Stimulated activated CD4-positive, alpha-beta T cell treated with anti-CD3 and anti-CD28 coated beads, Interleukin-4, amount 100 ng/mL, for 4 hours (primary cell): ENCODE measurements at places on chromosomes 7 and 10.

DNA sequence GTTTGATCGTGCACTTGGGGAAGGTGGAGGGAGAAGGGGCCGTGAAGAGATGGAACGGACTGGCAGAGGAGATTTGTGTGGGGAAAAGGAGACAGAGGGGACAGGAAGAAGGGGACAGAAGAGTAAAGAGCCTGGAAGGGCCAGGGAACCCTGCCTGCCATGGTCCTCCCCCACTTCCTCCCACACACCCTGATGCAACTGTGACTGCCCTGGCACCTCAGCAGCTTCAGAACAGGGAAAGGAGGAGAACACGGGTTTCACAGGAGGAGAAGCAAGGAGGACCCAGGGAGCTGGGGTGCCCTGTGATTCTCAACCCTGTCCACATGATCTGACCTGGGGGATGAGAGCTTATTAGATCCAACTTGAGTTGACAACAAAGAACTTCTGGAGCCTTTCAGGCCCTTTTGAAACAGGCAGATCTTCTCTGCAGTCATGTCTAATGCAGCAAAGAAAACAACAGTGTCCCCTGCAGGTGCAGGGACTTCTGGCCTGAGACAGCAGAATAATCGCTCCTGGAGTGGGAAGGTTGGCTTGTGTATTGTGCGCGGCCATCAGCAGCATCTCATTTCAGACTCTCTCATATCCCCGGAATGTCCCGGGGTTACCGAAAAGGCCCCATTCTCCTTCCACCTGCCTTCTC lies 421.6 kb downstream of the PAXIP1 start:
- no peak for DNase-seq

DNA sequence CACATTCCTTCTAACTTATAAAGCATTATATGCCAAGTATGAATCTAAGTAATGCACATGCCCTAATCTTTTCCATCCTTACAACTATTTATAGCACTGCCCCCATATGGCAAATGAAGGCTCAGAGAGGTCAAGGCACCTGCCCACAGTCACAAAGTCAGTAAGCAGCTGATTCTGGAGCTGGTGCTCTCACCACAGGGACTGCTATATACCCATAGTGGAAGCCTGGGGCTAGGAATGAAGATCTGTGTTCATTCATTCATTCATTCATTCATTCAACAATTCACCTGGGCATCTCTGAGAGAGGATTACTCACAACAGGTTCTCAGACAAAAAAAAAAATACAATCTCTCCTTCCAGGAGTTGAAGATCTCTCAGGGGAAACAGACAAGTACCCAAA lies 213.4 kb downstream of the KCNMA1 start:
- no peak for DNase-seq

GRCh38 chr7:79051915-79052314 lies 401.6 kb downstream of the MAGI2 start:
- DNase-seq: no peak

GRCh38 chr10:77494327-77494726 lies 143.3 kb downstream of the KCNMA1 start:
- DNase-seq: no peak

GRCh38 chr10:106987362-106987761 lies 177.1 kb downstream of the SORCS1 start:
- no peak for DNase-seq

GRCh38 chr10:68470300-68470699 lies 1.5 kb downstream of the DNA2 start:
- no peak for DNase-seq

DNA sequence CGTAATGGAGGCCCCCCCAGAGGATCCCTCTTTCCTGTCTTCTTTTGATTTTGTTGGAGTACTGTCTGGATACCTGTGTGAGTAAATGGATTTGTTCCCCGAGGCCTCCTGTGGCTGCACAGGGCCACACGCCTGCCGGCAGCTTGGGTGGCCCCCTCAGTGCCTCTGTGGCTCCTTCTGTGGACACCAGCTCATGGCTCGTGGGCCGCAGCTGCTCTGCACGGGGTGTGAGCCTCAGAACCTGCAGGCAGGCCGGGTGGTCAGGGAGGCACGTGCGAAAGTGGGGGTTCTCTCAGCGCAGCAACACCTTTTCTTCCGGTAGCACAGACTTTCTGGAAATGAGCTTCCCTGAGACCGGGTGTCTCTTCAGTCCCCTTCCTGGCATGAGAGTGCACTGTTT lies 70.3 kb downstream of the WDR37 start:
- no peak for DNase-seq

- no peak for DNase-seq
Observed at GRCh38 chr7:47444376-47445098, 137.4 kb downstream of the TNS3 start.

GRCh38 chr10:1240341-1240775 lies 184.2 kb downstream of the WDR37 start:
- DNase-seq: no peak

- no peak for DNase-seq
Observed at GRCh38 chr10:21069278-21069677, 172.2 kb upstream of the NEBL start.

DNA sequence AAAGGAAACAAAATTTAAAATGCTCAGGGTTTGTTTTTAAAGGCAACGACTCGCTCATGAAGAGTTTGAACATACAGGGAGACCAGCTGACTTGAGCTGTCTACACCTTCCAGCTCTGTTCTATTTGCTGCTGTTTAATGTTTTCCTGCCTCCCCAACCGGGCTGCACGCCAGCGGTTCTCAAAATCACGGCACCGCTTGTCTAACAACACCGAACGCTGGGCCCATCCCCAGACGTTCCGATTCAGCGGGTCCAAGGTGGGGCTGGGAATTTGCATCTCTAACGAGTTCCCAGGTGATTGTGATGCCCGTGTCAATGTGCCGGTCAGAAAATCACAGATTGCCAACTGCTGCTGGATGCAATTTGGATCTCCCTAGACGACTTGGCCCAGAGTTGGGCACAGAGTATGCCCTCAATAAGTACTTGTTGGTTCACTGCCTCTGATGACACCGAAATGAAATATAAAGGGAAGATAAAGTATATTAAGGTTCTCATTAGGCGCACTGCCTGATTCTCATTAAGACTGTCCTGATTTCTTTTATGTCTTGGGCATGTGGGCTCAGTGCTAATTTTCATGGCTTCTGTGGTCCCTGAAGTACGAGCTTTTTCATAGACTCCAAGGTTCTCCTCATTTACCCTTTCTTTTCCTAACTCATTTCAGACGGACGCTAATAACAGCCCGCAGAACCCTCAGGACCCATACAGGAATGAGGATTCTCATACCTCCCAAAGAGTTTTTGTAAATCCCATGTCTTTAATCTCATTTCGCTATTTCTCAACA lies 28.5 kb downstream of the CELF2 start:
- DNase-seq: no peak

- DNase-seq: no peak
Observed at GRCh38 chr7:143507094-143507518, 29.4 kb downstream of the TAS2R41 start.
